ENCODE measurements at places on chromosomes 6 and 20. TPM values are rescaled to one million over a fixed set of nuclear protein-coding genes. Genes with fewer than 3 reads are reported as not detected.

OR2H1 gene
- total RNA-seq: 0.14 TPM

HLA-DMB gene
- total RNA-seq: under 0.01 TPM

TCF15 gene
- 0.09 TPM for total RNA-seq

TXLNB gene
- total RNA-seq: 0.46 TPM

EPB41L1 gene
- 24.5 TPM for total RNA-seq

VWA7 gene
- 0.28 TPM for total RNA-seq

GPX5 gene
- not detected for total RNA-seq

SULF2 gene
- total RNA-seq: 28.3 TPM

ALDH8A1 gene
- 0.46 TPM for total RNA-seq

Measured in smooth muscle cell of bladder (primary cell).